NCI-H2029 (cell line): ENCODE measurements at places on chromosomes 4 and X.

GRCh38 chr4:53361451-53361850, 4.4 kb downstream of the SCFD2 start:
- no peak for DNase-seq

DNA sequence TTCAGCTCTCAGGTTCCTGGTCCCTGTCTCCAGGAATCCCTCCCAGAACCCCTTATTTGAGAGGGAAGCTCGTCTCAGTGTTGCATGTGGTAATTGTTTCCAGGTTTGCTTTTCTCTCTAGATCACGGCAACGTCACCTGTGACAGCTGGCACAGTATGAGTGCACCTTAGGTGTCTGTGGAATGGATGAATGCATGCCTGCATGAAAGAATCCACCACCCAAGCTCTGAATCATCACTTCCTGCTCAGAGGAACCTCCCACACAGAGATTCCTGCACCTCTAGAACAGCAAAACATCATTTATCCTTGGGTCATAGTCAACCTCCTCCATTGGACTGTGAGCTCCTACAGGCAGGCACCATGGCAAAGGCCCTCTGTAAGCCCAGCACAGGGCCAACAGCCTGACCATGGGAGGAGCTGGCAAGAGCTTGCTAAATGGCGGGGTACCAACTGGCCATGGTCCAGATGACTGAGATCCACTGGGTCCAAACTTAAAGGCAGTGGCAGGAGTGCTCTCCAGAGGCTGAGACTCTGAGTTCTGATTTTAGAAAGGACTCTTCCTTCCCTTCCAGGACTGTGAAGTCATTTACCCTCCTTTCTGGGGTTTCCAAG, 116.2 kb downstream of the SLC2A9 start:
- DNase-seq, result no peak

GRCh38 chr4:41374490-41374889, 117.8 kb downstream of the UCHL1 start:
- DNase-seq, result no peak

- no peak for DNase-seq
Observed at GRCh38 chrX:110397904-110398303, 39.3 kb downstream of the RTL9 start.

DNA sequence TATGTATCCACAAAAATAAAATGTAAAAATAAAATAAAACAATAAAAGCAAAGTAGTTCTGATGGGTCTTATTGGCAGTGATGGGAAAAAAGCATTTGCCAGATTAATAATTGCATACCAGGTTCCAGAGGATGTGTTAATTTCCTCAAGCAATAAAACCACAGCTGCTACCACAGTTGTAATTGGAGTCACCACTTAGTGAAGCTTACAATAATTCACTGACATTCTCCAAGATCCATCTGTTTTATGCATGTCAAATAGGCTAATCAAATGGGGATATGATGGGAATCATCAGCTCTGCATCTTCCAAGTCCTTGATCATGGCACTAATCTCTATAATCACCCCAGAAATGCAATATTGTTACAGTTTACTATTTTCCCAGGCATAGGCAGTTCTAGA, 123.5 kb upstream of the EMCN start:
- DNase-seq, result no peak

- DNase-seq, result no peak
Observed at GRCh38 chr4:173883821-173884220, 353.8 kb upstream of the HAND2 start.

GRCh38 chr4:26484032-26484515, 6.2 kb downstream of the CCKAR start:
- DNase-seq, result no peak

DNA sequence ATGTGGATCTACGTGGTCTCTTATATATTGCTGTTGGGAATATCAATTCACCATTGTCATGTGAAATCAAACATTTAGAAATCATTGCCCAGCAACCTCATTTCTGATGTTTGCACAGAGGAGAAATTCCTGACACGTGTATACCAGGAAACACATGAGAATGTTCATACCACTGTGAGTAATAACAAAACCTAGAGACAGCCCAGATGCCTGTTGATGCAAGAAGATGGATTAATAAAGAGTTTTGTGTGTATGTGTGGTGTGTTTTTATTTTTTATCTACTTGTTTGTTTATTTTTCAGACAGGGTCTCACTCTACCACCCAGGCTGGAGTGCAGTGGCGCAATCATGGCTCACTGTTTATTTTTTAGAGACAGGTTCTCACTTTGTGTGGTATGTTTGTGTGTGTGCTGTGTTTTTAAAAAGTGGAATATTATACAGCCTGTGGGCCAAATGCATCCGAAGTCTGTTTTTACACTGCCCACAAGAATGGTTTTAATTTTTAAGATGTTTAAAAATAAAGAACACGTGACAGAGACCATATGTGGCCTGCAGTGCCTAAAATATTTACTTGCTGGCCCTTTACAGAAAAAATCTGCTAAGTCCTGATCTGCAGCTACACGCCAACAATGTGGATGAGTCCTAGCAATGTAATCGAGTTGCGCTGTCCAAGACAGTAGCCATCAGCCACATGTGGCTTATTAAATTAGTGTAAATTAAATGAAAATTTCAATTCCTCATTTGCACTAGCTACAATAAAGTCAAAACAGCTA, 39.2 kb downstream of the TXLNG start:
- DNase-seq, result no peak
